ENCODE measurements at places on chromosomes 3 and 15.
A peak's percentile ranks its signal among the peaks of the same experiment; 100 is the strongest.

- no peak for DNase-seq
These were observed 18.6 kb downstream of the DUOX1 start for GRCh38 chr15:45148076-45149059.

GRCh38 chr3:126664591-126665214 is 9.8 kb upstream of the TXNRD3 start:
- no peak for DNase-seq

GRCh38 chr3:182487611-182488010 is 305.7 kb upstream of the ATP11B start:
- peak; percentile 38 for DNase-seq

GRCh38 chr3:196998966-196999760 is 30.5 kb downstream of the MELTF start:
- DNase-seq = no peak

DNA sequence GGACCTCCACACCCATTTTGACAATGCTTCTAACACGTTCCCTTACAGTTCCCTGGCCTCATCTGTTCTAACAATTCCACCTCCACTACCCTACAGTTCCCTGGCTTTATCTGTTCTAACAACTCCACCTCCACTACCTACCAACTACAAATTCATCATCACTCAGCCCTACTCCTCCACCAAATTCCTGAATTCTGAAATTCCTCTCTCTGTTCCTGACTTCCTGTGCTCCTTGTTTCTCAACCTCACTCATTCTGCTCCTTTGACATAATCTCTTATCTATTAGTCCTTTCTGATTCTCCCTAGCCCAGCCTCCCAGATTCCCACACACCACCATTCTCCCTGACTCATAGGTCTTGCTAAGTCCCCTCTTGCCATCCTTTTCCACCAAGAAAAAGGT is 22.5 kb downstream of the UPK1B start:
- DNase-seq = no peak

- no peak for DNase-seq
These were observed 719.2 kb downstream of the NTRK3 start for GRCh38 chr15:87537295-87537694.

DNA sequence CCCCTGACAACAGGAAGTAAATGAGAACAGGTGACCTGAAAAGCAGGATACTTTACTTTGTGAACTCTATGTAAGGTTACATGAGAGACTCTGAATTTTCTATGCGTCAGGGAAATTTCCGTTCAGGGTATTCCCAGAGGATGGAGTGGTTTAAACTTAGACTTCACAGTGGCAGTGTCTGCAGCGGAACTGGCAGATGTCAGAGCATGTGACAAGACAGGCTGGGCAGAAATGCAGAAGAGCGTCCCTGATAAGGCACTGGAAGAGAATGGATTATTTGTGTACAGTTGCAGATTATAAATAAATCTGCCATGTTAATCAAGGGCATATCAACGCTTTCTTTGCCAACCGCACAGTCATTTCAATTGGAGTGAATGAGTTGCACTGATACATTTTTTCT is 598.4 kb upstream of the ZNF717 start:
- no peak for DNase-seq

DNA sequence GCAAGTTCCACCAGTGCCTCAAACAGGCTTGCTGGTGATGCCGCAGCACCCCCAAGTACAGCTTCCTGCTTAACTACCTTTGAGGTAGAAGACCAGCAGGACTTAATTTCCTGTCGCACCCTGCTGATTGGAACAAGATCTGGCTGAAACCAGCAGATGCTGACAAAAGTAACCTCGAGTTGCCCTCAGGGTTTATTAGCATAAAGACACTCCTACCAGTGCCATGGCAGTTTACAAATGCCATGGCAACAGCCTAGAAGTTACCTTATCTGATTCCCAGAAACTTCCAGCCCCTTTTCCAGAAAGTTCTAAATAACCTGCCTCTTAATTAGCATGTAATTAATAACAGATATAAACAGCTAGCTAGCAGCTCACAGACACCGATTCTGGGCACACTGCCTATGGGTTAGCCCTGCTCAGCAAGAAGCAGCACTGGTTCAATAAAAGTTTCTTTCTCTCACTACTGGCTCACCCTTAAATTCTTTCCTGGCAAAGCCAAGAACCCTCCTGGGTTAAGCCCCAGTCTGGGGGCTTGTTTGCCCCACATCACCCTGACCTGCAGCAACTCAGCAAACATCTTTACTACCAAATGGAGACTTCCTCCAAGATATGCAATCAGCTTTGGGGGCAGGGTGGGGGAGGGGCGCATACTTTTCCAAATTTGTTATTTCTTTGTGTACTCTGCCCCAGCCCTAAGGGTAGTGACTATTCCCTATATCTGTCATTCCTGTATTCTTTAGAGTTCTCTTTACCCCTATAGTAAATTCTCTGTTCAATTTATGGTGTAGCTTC is 54.2 kb downstream of the MAP4 start:
- no peak for DNase-seq

DNA sequence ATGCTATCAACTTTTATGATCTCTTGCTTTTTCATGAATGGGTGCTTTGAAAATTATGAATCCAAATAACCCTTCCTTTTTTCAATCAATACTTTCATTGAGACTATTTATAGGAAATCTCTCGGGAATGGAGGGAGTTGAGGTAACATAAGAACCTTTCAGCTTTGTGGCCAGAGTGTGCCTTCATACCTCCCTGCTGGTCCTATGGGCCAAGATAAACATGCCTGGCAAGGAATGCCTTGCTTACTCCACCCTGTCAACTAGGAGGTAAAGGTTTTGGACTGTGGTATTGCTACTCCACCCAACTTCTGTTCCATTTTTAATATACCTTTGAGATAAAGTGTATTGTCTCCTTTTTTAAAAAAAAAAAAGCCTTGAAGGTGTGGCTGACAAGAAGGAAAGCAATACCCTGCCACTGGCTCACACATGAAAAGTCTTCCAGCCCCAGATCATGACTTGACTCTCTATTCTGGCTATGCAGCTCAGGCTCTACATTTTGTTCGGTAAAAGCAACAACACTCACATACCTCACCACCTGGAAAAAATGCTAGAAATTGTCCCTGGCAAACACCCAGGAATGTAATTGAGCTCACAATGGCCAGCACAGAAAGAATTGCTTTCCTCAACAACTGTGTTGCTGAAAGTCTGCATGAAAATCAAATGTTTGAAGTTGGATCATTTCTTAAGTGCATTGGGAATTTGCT is 35.8 kb downstream of the COL8A1 start:
- DNase-seq = no peak

- DNase-seq = no peak
These were observed 17.9 kb downstream of the CD80 start for GRCh38 chr3:119541547-119541946.

DNA sequence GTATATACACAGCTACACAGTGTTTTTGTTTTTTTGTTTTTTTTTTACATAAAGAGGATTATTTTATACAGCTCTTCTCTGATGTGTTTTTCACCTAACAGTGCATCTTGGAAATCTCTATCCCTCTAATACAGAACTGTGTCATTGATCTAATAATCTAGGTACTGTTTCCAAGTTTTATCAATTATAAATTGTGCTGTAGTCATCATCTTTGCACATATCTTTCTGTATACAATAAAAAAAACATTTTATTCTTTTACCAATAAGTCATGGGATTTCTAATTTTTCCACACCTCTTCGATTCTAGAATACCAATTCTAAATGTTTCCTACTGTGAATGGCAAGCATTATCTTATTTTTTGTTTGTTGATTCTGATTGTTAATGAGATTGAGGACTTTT is 1.7 kb upstream of the PLSCR2 start:
- no peak for DNase-seq
